ENCODE measurements at places on chromosomes 1 and 21.

- DNase-seq, result no peak
These were observed 752 bp upstream of the ACTA1 start for GRCh38 chr1:229434641-229435051.

DNA sequence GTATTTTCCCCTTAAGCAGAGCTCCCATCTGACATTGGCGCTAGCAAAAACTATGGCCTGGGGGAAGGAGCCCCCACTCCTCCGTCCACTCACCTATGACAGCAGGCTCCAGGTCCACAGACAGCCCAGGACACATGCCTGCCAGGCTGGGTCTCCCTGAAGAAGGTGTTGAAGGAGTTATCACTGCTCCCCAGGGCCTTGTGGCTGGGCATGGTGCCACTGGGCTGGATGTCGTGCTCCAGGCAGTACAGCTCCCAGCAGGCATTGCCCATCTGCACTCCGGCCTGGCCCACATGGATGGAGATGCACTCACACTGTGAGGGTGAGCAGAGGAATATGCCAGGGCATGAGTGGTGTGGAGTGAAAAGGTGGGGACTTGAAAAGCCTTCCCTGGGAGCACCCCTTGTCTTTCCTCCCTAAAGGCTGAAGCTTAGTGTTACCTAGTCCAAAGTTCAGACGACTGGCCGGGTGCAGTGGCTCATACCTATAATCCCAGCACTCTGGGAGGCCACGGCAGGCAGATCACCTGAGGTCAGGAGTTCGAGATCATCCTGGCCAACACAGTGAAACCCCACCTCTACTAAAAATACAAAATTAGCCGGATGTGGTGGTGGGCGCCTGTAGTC is 30.0 kb downstream of the RABIF start:
- no peak for DNase-seq

- no peak for DNase-seq
These were observed 2.8 kb downstream of the PERM1 start for GRCh38 chr1:978835-979743.

DNA sequence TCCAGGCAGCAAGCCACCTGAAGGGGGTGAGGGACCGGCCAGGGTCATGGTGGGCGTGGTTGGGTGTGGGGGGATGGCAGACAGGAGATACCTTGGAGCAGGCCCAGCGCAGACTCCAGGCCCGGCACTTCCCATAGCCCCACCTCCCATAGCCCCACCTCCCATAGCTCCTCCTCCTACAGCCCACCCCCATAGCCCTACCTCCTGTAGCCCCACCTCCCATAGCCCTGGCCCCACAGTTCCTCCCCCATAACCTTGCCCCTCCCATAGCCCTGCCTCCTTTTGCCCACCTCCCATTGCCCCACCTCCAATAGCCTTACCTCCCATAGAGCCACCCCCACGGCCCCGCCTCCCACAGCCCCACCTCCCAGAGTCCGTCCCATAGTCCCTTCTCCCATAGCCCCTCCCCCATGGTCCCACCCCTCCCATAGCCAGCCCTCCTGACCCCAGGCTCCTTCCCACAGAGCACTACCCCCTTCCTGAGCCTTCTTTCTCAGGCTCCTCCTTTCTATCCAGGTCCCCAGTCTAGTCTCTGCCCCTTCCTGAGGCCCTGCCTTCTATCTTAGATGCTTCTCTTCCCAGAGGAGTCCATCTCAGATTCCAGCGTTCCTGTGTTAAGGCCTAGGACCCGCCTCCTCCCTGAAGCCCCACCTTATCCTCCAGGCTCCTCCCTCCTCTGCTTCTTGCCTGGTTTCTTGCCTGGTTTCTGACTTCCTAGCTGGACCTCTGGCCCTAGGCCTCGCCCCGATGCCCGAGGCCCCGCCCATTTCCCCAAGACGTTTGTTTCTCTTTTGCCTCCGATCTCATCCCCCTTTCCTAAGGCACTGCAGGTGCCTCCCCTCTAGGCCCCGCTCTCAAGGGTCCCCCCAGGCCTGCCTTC is 46.8 kb downstream of the PTPRU start:
- peak; percentile 30 for DNase-seq

DNA sequence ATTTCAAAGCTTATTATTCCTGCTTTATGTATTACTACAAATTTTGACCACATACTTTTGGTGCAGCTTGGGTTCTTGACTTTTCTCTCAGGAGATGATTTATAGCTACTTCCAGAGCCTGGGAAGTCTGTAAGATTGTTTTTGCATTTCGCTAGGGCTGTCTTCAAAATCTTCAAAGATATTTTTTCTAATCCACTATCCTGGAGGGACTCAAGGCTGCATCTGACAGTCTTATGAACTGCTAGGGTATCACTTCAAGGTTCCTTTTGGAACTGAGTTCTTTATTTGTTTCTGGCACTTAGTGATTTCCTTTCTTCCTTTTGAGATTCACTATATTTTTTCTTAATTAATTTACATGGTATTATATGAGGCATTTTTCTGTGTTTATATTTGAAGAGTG is 90.0 kb upstream of the LYPLAL1 start:
- no peak for DNase-seq

All from fibroblast of the conjunctiva (primary cell).